Lower leg skin (tissue), 4 donors: ENCODE measurements at places on chromosomes 12 and 14. TPM values are rescaled to one million over a fixed set of nuclear protein-coding genes. Genes with fewer than 3 reads are reported as not detected.

The SLCO1B1 gene
- not detected for total RNA-seq

The LRTM2 gene
- not detected for total RNA-seq

The SLC7A7 gene
- total RNA-seq, result 9.1 TPM

The LGR5 gene
- total RNA-seq, result 1.1 TPM

The P2RX2 gene
- total RNA-seq, result not detected

The ZC3H14 gene
- 54.5 TPM for total RNA-seq

The ARHGAP9 gene
- total RNA-seq, result 6.6 TPM

The COCH gene
- 4.9 TPM for total RNA-seq

The KERA gene
- total RNA-seq, result not detected

The ITGB7 gene
- total RNA-seq, result 6.5 TPM

The FAM181A gene
- not detected for total RNA-seq

The GPRC5D gene
- total RNA-seq, result 27.9 TPM

The CABP1 gene
- total RNA-seq, result not detected

The NXPH4 gene
- total RNA-seq, result 18.4 TPM

The PTPN6 gene
- total RNA-seq, result 32.4 TPM
